HS-5 (cell line): ENCODE measurements at places on chromosomes 7 and 10.
A peak's percentile ranks its signal among the peaks of the same experiment; 100 is the strongest.

DNA sequence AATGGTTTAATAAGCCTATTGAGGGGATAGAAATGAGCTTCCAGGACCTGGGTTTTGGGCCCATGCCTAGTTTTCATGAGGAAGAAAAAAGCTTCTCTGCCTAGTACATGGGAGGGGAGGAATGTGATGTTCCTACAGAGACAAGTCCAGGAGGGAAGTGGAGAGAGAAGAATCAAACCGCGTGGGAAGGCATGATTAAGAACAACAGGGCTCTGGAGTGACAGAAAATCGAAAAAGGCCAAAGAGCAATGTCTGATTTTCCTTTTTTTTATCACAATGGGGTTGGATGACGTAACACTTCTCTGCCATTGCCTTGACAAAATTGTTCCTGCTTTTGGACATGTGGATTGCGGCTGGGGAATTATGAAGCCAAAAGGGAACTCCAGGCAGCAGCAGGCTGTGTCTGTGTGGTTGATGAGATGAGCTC is 258.6 kb downstream of the CXCL12 start:
- DNase-seq: no peak

- DNase-seq: no peak
Measured at GRCh38 chr7:27375958-27376357, 133.4 kb downstream of the EVX1 start.

DNA sequence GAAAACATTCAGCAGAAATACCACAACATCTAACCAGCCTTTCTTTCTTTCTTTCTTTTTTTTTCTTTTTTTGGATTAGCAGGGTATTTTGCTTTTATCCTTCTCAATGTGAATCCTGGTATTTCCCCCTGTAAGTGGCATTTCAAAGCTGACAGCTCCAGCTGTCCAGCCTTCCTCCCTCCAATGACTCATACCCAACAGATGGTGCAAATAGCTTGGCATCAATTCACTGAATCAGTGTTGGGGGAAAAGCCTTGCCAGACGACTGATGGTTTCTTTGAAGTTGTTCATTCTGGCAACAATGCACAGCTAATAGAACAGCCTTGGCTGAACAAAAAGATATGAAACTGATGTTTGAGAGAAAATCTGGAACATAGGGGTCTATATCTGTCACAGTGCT is 316.8 kb upstream of the STEAP1 start:
- peak; percentile 60 for DNase-seq

GRCh38 chr10:62166331-62167131 is 102.1 kb downstream of the RTKN2 start:
- DNase-seq: no peak

DNA sequence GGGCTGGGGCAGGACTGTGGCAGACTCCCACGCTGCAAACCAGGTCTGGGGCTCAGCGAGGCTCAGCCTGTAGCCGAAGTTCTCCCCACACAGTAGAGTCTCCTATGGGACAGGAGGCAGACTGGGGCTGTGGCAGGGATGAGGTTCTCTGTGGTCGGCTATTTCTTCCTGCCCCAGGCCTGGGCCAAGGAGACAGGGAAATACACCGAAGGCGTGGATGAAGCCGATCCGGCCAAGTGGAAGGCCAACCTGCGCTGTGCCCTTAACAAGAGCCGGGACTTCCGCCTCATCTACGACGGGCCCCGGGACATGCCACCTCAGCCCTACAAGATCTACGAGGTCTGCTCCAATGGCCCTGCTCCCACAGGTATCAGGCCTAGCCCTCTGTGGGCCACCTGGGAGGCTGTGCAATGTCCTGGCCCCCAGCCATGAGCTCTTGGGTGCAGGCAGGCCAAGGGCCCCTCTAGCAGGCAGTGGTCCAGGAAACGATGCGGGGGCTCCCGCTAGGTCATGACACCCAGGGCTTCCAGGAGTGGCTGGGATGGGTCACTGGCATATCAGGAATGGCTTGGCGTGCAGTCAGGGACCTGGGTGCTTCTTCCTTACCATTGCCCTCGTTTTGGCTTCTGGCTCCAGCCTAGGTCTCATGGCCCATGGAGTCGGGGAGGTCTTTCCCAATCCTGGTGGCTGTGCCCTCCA is 8.1 kb downstream of the IRF5 start:
- no peak for DNase-seq

- no peak for DNase-seq
Measured at GRCh38 chr7:130891254-130892094, 157.5 kb upstream of the KLF14 start.

DNA sequence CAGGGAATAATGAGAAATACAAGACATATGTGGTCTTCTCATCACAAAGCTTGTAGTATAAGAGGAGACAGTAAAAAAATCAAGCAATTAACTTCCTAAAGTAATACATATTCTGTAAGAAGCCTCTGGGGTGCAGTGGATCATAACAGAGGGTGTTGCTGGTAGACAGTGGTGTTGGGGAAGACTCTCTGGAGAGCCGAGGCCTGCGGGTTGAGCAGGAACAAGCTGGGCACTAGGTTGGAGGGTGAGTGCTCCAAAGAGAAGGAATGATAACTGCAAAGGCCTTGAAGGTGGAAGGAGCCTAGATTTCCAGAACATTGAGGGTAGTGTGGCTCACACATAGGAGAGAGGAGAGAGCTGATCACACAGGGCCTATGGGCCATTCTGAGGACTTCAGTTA is 1.5 kb downstream of the GIMAP4 start:
- DNase-seq: no peak

GRCh38 chr10:133393401-133394063 is 425 bp upstream of the MTG1 start:
- DNase-seq: no peak

DNA sequence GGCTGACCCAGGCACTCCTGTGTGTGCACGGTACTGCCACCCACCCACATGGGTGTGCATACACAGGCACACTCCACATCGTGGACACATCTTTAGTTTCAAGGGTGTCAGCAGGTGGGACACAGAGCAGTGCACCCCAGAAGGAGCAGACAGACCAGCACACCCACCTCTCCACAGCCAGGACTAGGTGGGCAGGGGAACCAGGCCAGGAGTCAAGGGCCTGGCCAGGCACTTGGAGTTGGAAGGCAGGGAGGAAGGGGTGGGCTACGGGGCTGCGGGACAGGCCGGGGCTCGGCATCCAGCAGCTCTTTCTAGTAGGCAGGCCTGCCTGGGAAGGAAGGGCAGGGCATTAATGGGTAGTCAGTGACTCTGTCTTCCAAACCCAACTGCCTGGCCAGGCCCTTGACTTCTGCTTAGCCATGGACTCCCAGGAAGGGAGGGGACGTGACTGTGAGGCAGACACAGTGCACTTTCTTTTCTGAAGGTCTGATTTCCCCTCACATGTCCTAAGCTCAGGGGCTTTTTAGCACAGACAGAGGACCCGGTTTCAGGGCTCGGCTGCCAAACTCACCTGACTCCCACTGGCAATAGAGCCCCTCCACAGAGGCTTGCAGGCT is 14.6 kb downstream of the RASGEF1A start:
- no peak for DNase-seq

DNA sequence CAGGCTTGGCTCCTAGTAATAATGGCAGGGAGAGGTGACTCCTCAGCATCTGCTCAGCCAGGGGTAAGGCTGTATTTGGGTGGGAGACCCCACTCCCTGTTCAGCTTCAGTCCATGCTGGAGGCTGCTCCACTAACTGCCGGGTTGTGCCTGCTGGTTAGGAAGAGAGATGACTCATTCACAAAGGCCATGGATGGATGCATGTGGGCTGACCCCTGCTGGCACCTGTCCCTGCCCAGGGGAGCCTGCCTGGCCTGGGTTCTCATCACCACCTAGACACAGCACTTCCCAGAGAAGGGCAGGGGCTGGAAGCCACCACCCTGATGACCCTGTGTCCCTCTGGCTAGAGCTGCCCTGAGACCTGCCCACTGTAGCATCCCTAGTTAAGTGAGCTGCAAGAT is 59.0 kb downstream of the VSTM4 start:
- DNase-seq: no peak

GRCh38 chr10:129522041-129522585 is 55.1 kb downstream of the MGMT start:
- no peak for DNase-seq

DNA sequence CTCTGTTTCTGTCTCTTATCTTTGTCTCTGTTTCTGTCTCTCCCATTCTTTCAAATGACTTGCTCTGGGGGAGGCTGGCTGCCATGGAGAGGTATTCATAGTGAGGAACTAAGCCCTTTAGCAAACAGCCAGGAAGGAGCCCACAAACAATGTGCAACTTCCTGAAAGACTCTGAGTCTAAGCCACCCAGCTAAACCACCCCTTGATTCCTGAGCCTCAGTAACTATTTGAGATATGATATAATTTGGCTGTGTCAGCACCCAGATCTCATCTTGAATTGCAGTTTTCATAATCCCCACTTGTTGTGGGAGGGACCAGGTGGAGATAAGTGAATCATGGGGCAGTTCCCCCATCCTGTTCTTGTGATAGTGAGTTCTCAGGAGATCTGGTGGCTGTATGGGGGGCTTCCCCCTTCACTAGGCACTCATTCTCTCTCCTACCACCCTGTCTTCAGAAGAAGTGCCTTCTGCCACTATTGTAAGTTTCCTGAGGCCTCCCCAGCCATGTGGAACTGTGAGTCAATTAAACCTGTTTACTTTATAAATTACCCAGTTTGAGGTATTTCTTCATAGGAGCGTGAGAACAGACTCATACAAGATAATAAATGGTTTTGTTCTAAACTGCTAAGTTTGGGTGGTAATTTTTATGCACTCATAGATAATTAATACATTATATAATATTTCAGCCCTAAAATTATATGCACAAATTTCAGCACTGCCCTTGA is 121.2 kb upstream of the FOXP2 start:
- no peak for DNase-seq

DNA sequence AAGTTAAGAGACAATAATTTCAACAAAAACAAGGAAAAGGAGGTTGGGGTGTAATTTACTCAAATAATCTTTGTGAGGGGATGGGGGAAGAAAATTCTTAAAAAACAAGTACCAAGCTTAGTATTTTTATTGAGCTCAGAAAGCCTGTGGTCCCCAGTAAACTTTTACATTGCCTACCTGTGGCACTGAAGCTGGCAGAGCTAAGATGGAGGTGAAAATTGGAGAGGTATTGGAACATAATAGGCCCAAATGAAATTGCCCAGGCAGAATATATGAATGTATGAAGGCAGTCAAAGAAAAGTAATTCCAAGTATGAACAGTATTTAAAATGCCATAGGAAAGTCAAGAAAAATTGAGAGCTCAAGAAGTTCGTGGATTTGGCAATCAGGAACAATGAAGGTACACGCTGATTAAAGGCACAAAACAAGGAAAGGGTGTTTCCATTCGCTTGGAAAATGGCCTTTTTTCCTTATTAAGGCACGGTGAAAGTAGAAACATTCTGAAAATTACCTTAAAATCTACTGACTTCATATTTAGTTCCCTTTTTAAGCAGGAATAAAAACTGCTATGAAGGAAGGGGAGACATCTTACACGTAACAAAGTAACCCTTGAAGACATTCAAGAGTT is 3.4 kb upstream of the KMT2E start:
- no peak for DNase-seq

GRCh38 chr7:47326808-47327207 is 255.1 kb downstream of the TNS3 start:
- DNase-seq: no peak

DNA sequence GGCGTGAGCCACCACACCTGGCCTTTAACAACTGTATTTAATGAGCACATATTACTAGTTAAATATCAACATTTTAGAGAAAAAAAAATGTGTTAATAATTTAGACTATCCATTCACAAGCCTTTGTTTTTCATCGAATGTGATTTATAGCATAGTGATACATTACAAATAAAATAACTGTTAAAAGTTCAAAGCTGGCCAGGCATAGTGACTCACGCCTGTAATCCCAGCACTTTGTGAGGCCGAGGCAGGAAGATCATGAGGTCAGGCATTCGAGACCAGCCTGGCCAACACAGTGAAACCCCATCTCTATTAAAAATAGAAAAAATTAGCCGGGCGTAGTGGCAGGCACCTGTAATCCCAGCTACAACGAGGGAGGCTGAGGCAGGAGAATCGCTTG is 72.7 kb downstream of the HACD1 start:
- no peak for DNase-seq

DNA sequence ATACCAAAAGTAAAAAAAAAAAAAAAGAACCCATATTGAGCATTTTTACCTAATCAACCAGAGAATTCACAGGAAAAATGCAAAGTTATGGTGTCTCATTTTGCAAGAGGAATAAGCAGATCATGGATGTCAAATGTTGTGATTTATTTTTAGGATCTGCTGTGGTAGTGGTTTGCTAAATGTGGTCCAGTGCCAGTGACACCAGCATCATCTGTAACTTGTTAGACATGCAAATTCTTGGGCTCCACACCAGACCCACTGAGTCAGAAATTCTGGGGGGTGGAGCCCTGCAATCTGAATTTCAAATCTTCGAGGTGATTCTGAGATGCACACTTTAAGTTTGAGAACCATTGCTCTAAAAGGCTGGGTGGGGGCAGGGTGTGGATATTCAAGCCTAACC is 30.1 kb upstream of the ZEB1 start:
- no peak for DNase-seq

DNA sequence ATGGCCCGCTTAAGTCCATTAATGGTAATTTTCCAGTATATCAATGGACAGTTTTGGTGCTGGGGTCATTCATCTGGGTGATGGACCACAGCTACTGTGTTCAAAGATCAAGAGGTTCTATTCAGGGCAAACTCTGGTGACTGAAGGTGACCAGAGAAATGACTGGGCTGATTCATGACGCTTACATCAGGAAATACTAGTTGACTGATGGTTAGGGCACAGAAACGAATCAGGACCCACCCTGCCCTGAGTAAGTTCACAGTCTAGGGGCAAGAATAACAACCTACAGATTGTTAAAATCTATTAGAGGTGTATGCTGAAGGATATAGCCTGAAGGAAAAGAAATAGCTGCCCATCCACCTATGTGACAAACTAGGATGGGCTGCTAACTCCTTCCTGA is 9.5 kb downstream of the NCAPG2 start:
- no peak for DNase-seq

DNA sequence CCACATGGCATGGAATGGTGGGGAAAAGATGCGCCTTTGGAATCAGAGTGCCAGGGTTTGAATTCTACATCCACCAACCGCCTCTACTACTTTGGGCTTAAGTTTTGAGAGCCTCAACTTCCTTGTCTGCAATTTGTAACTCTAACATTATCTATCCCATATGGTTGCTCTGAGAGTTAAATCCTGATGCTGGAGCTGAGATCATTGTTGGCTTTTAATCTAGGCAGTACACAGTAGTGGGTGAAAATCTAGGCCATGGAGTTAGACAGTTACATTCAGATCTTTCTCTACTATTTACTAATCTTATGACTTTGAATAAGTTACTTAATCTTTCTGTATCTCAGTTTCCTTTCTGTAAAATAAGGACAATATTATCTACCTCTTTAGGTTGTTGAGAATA is 149.7 kb upstream of the AOAH start:
- DNase-seq: no peak

- DNase-seq: peak; percentile 45
Measured at GRCh38 chr10:62422068-62422590, 48.0 kb downstream of the ZNF365 start.

GRCh38 chr10:10914144-10914543 is 103.5 kb upstream of the CELF2 start:
- no peak for DNase-seq

- DNase-seq: no peak
Measured at GRCh38 chr10:34498821-34499220, 316.3 kb downstream of the PARD3 start.

GRCh38 chr7:15856311-15856710 is 169.8 kb upstream of the MEOX2 start:
- DNase-seq: no peak
